ENCODE measurements at places on chromosomes 2 and 18.

DNA sequence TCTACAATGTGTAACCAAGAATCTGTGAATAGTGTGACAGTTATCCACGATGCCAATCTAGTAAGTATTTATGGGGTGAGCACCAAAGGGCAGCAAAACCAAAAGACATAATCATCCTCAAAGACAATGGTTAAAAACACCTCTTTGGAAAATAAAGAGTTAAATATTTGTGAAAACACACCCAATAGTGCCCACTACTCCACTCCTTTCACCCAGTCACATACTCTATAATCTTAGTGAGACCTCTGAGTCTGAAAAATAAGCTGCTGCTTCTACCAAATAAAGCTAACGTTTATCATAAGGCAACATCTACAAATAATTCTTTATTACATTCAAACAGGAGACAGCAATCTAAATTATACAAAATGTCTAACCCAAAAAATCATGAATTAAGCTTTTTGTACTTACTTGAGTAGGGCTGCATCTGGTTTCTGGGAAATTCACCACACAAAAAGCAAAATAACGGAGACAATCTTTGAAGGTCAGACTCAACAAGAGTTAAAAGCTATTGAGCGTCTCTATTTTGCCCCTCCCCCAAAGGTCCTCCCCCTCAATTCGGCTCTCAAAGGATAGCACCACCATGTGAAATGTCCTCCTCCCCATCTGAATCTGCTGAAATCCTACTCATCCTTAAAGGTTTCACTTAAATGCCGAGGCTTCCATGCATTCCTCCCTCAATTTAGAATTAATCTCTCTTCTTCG, 2.0 kb downstream of the RAPH1 start:
- DNase-seq, result no peak
- H3K27ac ChIP-seq, result peak overlapping the region; percentile 85
- peaks cover 63% of the 10 kb centered on the region for H3K36me3 ChIP-seq
- H3K4me1 ChIP-seq, result peaks cover 38% of the 10 kb centered on the region
- H3K4me3 ChIP-seq, result peak overlapping the region; percentile 93

DNA sequence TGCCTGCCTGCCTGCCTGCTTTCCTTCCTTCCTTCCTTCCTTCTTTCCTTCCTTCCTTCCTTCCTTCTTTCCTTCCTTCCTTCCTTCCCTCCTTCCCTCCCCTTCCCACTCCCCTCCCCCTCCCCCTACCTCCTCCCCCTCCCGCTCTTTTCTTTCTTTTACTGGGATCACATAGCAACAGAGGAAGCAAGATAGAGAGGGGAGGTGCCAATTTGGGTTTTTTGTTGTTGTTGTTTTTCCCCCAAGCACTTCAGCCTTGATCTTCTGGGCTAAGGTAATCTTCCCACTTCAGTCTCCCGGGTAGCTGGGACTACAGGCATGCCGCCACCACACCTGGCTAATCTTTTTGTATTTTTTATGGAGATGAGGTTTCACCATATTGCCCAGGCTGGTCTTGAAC, 20.0 kb downstream of the PPM1B start:
- no peak overlapping the region for H3K27ac ChIP-seq
- peaks cover 16% of the 10 kb centered on the region for H3K4me1 ChIP-seq
- DNase-seq, result no peak
- no peak overlapping the region for H3K4me3 ChIP-seq

- H3K27ac ChIP-seq, result no peak overlapping the region
- H3K4me3 ChIP-seq, result no peak overlapping the region
- no peaks in the 10 kb centered on the region for H3K36me3 ChIP-seq
- H3K27me3 ChIP-seq, result no peaks in the 10 kb centered on the region
- no peak for DNase-seq
Observed at GRCh38 chr2:197255543-197255942, 55.0 kb downstream of the ANKRD44 start.

DNA sequence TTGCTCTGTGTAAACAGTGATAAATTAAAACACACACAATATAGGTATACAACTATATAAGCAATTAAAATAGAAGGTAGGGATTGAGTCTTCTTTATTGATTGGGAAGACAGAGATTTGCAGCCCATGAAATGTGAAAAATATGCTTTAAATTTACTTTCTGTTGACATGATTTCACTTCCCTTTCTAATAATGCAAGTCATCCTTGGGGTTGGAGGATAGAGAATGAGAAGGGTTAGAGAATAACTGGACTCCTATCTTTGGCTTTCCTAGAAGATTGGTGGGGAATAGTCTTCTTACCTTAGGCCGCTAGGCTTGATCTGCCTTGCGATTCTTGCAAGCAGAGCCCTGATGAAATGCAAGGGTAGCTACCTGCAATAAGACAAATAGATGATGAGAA, 339.8 kb downstream of the NYAP2 start:
- no peaks in the 10 kb centered on the region for H3K36me3 ChIP-seq

- no peak for DNase-seq
- H3K4me3 ChIP-seq, result no peak overlapping the region
- H3K27ac ChIP-seq, result no peak overlapping the region
- H3K36me3 ChIP-seq, result no peaks in the 10 kb centered on the region
- peaks cover 17% of the 10 kb centered on the region for H3K4me1 ChIP-seq
Observed at GRCh38 chr2:38170067-38170466, 94.1 kb upstream of the CYP1B1 start.

DNA sequence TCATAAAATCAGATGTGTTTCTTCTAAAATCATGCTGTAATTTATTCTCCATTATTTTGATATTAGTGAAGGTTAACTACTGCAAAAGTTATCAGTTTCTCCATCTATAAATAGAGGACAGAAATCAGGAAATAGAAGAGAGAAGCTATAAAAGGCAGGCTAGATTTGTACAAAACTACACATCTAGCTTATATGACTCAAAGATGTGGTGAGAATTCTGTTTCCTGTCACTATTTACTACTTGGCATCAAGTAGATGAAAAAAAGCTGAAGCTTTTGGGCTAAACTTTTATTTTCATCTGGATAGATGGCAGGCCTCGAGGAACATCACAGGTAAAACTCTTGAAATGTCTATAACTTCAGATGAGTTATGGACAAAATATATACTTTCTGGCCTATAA, 49.8 kb upstream of the NAB1 start:
- H3K4me3 ChIP-seq, result no peak overlapping the region
- no peak overlapping the region for H3K27ac ChIP-seq
- H3K27me3 ChIP-seq, result no peaks in the 10 kb centered on the region
- DNase-seq, result no peak
- H3K4me1 ChIP-seq, result peaks cover 14% of the 10 kb centered on the region

GRCh38 chr2:221844212-221845020, 272.3 kb upstream of the EPHA4 start:
- H3K4me3 ChIP-seq, result no peak overlapping the region
- H3K4me1 ChIP-seq, result no peaks in the 10 kb centered on the region
- no peak overlapping the region for H3K27ac ChIP-seq
- no peaks in the 10 kb centered on the region for H3K27me3 ChIP-seq
- H3K36me3 ChIP-seq, result no peaks in the 10 kb centered on the region
- DNase-seq, result no peak

DNA sequence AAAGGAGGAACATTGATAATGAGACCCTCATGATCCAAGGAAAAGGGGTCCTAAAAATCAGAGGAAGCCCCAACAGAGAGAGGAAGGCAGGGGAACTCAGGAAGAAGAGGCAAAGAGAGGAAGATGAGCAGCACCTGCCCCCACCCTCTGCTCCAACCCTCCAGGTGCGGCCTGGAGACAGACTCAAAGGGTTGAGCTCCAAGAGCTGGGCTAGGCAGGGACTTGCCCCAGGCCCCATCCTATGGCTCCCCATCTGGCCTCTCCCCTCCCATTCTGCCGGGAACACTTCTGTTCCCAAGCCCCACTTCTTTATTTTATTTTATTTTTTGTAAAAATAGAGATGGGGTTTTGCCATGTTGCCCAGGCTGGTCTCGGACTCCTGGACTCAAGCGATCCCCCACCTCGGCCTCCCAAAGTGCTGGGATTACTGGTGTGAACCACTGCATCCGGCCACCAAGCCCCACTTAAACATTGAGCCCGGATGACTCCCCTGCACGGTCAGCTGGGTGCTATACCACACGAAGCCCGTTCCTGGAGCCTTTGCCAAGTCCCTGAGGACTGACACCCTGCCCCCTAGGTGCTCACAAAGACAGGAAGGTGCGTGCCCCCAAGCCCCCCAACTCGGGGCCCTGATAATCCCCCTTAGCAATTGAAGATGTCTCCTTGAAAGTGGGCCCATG, 3.8 kb upstream of the GPR55 start:
- no peak for DNase-seq
- peaks cover 79% of the 10 kb centered on the region for H3K27me3 ChIP-seq
- no peaks in the 10 kb centered on the region for H3K4me1 ChIP-seq
- H3K4me3 ChIP-seq, result no peak overlapping the region
- no peak overlapping the region for H3K27ac ChIP-seq
- no peaks in the 10 kb centered on the region for H3K36me3 ChIP-seq

DNA sequence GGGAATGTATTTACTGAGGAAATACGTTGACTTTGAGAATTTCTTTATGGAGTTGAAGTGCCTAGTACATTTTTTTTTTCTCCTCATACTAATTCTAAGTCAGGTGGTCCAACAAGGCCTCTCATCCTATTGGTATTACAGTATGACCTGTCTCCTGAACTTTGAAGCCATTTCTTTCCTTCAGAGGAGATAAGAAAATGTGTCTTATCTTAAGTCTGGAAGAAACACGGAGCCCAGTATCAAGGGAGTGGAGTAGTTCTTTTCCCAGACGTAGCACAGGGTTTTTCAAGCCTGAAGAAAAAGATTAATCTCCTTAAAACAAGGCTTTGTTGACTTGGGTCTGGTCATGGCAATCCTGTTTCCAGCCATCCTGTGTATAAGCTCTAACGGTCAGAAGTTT, 11.6 kb upstream of the CPS1 start:
- no peaks in the 10 kb centered on the region for H3K27me3 ChIP-seq
- no peak for DNase-seq
- H3K36me3 ChIP-seq, result no peaks in the 10 kb centered on the region

Data from Calu3 (cell line).